ENCODE measurements at places on chromosomes 12 and 14. TPM values are rescaled to one million over a fixed set of nuclear protein-coding genes. Genes with fewer than 3 reads are reported as not detected.

DNA sequence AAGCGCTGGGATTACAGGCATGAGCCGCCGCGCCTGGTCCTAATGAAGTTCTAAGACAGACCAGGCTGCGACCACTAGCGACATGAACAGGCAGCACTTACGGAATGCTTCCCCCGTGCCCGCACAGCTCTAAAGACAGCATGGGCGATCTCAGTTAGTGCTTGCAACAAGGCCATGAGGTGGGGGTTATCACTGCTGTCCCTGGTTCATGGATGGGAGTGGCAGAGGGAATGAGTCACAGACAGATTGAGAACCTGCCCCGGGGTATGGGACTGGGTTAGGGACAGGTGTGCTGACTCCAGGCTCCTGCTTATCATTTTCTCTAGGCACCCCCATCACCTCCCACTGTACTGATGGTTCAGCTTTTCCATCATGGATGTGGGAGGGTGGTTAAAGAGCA, 160.9 kb downstream of the VRK1 start:
- no peak for DNase-seq

DNA sequence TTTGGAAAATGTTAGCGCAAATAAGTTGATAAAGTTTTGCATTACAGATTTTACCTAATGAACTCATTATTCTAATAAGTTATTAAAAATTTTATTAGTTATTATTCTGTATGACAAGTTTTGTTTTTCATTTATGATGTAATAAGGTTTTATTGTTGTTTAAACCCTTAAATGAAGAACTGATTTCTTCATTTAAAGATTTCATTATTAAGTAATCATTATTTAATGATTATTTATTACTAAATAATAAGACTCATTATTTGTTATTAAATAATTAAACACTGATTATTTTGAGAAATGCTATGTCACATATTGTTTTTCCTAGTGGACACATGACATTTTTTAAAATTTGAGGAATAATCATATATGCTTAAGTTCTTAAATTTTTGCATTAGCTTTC, 34.2 kb downstream of the USP15 start:
- DNase-seq, result no peak

DNA sequence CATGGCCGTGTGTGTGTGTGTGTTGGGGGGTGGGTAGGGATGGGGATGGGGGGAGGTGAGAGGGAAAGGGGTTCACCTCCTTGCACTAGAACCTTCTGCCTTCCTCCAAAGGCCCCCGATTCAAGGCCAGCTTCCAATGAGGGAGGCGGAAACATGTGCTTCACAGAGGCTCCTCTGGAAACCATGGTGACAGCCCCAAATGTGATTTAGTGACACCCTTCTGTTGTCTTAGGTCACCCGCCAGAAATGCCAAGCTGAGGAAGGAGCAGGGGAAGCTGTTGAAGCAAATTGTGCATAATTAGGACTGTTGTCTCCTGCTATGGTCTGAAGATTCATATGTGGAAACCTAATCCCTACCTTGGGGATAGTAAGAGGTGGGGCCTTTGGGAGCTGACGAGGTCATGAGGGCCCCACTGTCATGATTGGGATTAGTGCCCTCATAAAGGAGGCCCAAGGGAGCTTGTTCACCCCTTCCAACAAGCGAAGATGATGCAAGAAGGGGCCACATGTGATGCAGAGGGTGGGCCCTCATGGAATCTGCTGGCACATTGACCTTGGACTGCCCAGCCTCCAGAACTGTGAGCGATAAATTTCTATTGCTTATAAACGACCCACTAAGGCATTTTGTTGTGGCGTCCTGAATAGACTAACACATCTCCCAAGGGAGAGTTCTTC, 95.2 kb downstream of the AACS start:
- DNase-seq, result no peak

GRCh38 chr14:91400696-91401095, 16.9 kb downstream of the CCDC88C start:
- DNase-seq, result no peak

DNA sequence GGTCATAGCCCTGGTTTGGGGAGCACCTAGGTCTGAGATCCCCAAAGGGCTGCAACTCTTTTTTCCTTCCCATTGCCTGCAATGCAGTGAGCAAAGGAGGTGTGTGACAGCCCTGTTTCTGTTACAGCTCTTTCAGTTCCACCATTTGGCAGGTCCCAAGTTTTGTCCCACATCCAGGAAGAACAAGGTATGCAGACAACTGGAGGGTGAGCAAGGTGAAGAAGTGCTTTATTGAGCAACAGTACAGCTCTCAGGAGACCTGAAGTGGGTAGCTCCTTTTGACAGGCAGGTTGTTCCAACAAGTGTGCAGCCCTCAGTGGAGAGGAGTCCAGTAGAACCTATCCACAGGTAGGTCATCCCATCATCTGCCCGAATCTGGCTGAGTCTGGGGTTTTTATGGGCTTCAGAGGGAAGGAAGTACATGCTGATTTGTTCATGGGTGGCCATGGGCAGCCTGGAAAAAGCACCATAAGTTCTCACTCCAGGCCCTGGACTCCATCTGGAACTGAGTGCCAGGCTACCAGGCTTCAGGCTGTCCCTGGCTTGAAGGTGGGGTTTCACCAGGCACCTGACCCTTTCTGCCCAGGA, 62.8 kb upstream of the NAV3 start:
- no peak for DNase-seq

The OR6C6 gene
- polyA plus RNA-seq, result not detected
